Esophagus squamous epithelium (tissue), 5 donors: ENCODE measurements at places on chromosomes 1 and 21. TPM values are rescaled to one million over a fixed set of nuclear protein-coding genes. Genes with fewer than 3 reads are reported as not detected.

Gene TMEM269
- total RNA-seq: not detected

Gene OR2L3
- not detected for total RNA-seq

Gene CFAP74
- not detected for total RNA-seq

Gene MSH4
- total RNA-seq: 0.38 TPM

Gene LYPD8
- total RNA-seq: not detected

Gene EDARADD
- total RNA-seq: 6.2 TPM

Gene IPO9
- 14.3 TPM for total RNA-seq

Gene OVAAL
- not detected for total RNA-seq

Gene SPTA1
- total RNA-seq: 0.32 TPM

- no peak for DNase-seq
Measured at GRCh38 chr1:188027613-188028012, 1198.9 kb downstream of the PLA2G4A start.

DNA sequence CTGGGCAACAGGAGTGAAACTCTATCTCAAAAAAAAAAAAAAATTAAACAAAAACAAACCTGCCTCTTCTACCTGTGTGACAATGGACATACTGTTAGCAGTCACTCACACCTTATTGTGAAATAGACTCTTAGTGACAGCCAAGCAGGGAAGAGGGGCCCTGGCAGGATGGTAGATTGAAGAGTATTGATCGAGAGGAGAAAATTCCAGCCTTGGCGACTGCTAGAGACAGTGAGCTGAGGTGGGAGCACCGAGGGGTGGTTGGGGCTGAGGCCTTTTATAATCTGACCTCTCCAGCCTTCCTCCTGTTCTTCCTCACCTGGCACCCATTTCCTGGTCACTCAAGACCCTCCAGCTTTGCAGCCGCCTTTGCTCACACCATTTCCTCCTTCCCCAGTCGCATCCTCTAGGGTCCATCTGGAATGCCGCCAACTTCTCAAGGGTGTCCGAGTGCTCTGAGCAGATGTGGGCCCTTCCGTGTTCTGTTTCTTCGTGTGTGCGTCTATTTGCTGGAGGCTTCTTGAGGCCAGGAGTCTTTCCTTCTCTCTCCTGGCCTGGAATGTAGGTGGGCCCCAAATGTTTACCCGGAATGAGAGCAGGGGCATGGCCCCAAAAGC lies 196.9 kb upstream of the TMEM51 start:
- DNase-seq: no peak

DNA sequence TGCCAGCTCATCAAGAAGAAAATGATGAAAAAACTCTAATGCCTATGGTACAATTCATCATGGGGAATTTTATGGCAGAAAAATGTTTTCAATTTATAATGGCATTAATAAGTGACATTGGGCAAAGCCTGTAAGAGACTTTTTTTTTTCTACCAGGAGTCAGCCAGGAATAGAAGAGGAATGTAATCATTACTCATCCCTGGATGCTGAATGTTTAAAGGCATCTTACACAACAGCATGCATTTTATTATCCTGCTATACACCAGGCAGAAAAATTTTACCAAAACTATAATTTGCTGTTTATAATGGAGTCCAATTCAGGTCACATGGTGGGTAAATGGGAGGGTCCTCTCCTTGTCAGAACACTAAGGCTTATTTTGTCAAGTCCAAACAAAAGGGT lies 189.9 kb upstream of the BEND5 start:
- no peak for DNase-seq

DNA sequence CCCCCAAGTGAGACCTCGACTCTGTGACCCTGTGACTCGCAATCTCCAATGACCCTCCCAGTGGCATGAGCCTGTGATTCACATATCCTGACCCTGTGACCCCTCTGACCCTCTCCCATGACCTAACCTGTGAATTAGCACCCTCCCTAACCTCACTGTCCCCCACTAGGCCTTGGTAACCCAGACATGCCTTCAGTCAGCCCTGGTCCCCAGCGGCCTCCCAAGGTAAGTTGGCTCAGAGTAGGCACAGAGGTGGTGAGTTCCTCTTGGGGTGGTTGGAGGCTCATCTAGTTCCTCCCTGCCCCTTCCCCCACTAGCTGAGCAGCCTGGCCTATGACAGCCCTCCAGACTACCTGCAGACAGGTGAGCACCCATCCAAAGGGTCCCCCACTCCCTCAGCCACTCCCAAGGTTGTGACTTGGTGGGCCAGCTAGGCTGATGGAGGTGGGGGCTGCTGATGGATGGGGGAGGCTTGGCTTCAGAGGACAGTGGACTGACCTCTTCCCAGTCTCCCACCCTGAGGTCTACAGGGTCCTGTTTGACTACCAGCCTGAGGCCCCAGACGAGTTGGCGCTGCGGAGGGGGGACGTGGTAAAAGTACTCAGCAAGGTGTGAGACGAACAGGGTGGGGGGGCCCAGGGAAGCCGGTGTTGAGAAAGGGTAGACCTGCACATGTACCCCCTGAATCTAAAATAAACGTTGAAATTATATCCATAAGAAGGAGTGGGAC lies 1.6 kb downstream of the SH3D21 start:
- DNase-seq: no peak

- no peak for DNase-seq
Measured at GRCh38 chr1:3770047-3770765, 2.3 kb upstream of the SMIM1 start.

DNA sequence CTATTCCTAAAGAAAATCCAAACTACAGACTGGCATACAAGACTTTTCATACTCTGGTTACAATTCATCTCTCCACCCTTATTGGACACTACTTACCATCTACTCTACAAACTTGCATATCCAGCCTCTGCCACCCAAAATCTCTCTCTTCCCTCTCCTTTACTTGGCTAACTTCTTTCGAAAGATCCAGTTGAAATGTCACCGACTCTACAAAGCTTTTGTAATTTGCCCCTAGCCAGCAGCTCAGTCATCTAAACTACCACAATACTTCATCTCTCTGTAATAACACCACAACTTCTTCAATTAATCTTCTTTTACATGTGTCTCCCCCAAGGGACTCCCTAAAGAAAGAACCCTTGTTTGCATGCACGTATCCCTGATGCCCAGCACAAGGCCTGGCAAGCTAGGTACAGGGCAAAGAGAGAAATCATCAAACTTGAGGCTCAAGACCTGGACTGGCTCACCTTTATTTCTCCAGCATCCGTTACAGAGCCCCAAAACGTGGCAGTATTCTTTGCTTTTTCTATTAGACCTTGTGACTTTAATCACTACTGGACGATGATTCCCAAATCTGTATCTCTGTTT lies 2.7 kb downstream of the ZBTB21 start:
- DNase-seq: no peak

GRCh38 chr1:175245324-175245723 lies 52.7 kb upstream of the KIAA0040 start:
- DNase-seq: no peak

- DNase-seq: no peak
Measured at GRCh38 chr1:113223546-113223945, 150.5 kb downstream of the LRIG2 start.

GRCh38 chr1:165644064-165644735 lies 13.2 kb downstream of the MGST3 start:
- no peak for DNase-seq

- DNase-seq: no peak
Measured at GRCh38 chr1:2151252-2151651, 43.3 kb downstream of the FAAP20 start.

- no peak for DNase-seq
Measured at GRCh38 chr1:230985711-230986110, 6.8 kb downstream of the ARV1 start.

DNA sequence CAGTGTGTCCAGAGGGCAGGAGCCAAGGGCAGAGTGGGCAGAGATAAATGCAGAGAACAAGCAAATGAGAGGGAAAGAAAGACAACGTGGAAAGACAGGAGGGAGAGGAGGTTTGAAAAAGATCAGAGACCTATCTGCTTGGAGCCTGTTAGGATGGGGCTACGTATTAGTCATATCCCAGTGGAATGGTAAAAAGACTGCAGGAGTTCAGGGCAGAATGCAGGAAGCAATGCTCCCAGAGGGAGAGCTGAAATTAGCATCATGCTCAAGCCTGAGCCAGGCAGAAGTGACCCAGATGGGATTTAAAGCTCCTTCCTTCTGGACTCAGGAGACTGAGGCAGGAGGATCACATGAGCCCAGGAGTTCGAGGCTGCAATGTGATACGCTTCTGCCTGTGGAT lies 261.3 kb upstream of the CHRM3 start:
- DNase-seq: no peak

DNA sequence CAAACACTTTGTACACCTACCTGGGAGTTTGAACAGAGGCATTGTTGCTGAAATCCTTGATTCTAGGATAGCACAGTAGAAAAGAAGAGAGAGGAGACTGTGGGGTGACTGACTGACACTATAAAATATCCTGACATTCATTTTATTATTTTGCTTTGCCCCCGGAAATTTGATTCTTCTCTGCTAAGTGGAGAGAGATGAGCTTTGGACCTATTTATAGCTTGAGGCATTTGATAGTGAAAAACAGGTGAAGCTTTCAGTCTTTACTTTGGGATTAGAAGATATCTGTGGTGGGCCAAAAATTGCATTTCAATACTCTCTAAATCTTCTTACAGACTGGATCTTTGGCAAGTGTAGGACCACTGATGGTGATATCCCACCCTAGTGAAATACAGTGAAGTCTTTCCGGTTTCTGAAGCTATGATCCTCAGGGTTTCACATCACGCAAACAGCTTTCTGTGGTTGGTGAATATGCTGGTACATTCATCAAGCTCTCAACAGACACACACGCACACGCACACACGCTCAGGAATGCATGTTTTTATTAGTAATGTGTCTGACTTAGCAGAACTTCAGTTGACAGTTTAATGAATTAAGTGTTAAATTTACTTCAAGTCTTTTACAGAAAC lies at the start of gene AMPD1:
TSS of gene AMPD1 (minus strand) at position 117 of the 629 bp plus-strand sequence. CDS start at position 42, 75 bp downstream.
- no peak for DNase-seq

- no peak for DNase-seq
Measured at GRCh38 chr21:31193761-31194160, 150.3 kb downstream of the TIAM1 start.

DNA sequence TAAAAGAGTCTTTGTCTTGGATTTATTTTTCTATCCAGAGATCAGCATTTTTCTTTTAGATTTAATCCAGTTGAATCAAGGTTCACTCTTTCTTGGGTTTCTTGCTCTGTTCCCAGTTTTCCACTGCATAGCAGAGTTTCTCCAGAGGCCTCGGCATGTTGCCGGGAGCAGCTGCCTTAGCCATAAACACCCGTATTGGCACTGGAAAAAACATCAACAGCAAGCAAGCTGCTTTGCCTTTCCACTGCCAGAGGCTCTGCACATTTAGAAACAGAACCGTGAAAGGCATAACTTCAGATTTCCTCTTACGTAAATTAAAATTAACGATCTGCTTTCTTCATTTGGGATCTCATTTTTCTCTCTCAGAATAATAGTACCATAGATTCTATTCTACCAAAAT lies 181.8 kb upstream of the L1TD1 start:
- DNase-seq: no peak

- no peak for DNase-seq
Measured at GRCh38 chr21:41887667-41888066, 8.5 kb upstream of the PRDM15 start.

DNA sequence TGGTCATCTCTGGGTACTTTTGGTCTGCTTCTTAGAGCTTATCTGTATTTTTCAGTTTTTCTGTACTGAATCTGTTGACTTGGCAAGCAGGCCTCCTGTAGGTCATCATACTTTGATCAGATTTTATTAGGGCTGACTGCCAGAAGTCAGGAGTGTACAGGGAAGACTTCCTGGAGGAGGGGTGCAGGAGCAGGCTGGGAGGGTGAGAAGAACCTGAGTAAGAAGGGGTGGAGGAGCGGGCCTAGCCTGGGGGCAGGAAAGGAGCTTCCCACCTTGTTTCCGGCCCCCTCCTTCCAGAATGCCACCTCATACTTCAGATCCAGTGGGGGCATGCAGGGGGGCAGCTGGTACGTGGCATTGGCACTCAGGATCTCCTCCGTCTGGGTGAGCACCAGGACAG lies 18.3 kb upstream of the IL22RA1 start:
- no peak for DNase-seq

DNA sequence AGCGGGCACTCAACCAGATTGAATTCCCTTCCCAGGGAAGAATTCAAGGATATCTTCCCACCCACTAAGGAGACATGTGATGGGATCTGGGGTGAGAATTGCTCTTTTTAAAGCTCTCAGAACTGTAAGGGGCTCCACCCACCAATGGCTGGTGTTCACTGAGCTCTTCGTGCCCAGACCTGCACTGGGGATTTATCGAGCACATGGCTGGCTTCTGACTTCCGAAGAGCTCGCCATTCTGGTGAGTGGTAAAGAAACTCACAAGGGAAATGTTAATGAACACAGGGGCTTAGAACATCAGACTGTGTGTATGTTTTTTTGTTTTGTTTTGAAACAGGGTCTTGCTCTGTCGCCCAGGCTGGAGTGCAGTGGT lies 9.8 kb downstream of the PADI3 start:
- DNase-seq: no peak

DNA sequence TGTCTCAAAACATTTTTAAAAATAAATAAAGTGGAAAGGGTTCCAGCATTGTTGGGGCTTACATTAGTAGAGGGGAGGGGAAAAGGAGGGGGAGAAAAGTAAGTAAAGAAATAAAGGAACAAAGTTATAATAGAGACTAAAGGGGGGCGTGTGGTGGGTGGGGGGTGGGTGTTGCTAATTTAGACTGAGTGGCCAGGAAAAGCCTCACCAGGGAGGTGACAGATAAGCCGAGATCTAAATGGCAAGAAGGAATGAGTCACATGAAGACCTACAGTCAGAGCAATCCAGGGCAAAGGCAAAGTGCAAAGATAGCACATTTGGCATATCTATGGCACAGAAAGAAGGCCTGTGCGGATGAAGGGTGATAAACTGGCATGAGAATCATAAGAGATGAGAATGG lies 7.5 kb downstream of the MPL start:
- DNase-seq: no peak

DNA sequence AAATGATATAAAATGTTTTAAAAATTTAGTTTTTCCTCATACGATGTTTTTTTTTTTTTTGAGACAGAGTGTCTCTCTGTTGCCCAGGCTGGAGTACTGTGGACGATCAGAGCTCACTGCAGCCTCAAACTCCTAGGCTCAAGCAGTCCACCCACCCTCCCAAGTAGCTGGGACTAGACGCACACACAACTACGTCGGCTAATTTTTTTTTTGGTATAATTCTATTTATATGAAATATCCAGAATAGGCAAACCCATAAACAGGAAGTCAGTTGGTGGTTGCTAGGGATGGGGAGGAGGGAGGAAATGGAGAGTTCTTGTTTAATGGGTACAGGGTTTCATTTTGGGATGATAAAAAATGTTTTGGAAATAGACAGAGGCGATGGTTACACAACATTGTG lies 56.5 kb downstream of the WARS2 start:
- DNase-seq: no peak
